Karpas-422 (cell line): ENCODE measurements at places on chromosomes 4 and X.

- DNase-seq, result no peak
- no peaks in the 10 kb centered on the region for H3K36me3 ChIP-seq
- no peaks in the 10 kb centered on the region for H3K4me1 ChIP-seq
These were observed 4.4 kb upstream of the SMR3A start for GRCh38 chr4:70356185-70356584.

GRCh38 chr4:94676970-94677369, 80.8 kb upstream of the BMPR1B start:
- H3K36me3 ChIP-seq, result no peaks in the 10 kb centered on the region
- H3K27me3 ChIP-seq, result no peaks in the 10 kb centered on the region
- H3K4me3 ChIP-seq, result no peak overlapping the region
- H3K4me1 ChIP-seq, result no peaks in the 10 kb centered on the region; the same call in 1 of the 2 replicates
- DNase-seq, result no peak

DNA sequence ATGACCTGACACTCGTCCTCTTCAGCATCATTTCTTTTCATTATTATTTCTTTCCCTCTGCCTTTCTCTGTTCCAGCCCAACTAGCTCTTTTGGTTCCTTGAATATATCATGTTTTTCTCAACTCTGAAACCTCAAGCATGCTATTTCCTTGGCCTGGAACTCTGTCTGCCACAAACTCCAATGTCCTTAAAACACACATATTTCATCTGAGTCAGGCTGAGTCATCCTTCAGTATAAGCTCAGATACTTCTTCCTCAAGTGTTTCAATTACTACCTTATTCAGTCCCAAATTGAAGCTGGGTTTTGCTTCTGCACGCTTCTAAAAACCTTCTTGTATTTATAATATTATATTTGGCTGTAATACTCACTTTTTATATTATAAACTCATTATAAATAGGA, 424.2 kb downstream of the PDGFC start:
- H3K4me1 ChIP-seq, result no peaks in the 10 kb centered on the region
- H3K27me3 ChIP-seq, result no peaks in the 10 kb centered on the region
- no peaks in the 10 kb centered on the region for H3K36me3 ChIP-seq
- no peak for DNase-seq
- H3K4me3 ChIP-seq, result no peak overlapping the region

- peaks cover 9% of the 10 kb centered on the region for H3K4me1 ChIP-seq
- no peak overlapping the region for H3K4me3 ChIP-seq
- DNase-seq, result no peak
These were observed 3.6 kb upstream of the KLHL15 start for GRCh38 chrX:24030597-24030996.

DNA sequence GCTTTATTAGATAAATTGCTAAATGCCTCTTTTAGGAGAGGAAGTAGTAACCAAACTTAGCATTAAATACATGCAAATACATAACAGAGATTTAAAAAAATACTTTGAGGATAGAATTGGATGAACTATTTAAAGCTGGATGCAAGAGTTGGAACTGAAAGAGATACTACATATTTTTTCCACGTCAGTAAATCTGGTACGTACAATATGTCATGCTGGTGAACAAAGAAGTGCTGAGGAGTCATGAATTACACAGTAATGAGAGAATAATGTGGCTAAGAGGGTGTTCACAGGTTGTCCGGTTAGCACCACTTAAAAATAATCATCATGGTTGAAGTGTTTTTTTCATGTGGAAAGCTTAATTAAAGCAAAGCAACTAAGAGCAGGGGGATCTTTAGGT, 184.1 kb upstream of the FRMPD4 start:
- H3K27me3 ChIP-seq, result no peaks in the 10 kb centered on the region
- no peak overlapping the region for H3K4me3 ChIP-seq
- no peaks in the 10 kb centered on the region for H3K4me1 ChIP-seq

DNA sequence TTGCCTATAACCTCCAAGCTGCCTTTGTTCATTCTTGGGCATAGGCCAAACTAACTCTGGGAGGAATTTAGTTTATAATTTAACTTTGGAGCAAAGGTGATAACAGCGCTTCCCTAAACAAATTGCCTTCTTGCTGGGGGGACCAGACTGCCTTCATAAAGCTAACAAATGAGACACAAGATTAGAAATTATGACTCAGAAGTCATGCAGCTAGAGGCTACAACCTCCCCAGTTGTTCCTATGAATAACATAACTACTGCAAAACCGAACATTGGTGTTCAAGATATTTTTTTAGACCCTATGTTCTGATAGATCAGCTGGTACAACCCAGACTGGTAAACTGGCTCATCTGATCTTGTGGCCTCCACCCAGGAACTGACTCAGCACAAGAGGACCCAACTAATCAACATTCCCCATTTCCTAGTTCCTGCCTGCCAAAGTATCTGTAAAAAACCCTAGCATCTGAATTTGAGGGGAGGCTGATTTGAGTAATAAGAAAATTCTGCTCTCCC, 22.0 kb upstream of the TMPRSS11B start:
- DNase-seq, result no peak
- no peak overlapping the region for H3K27ac ChIP-seq
- H3K36me3 ChIP-seq, result no peaks in the 10 kb centered on the region
- H3K4me3 ChIP-seq, result no peak overlapping the region

GRCh38 chrX:120293015-120293414, 18.2 kb downstream of the TMEM255A start:
- H3K4me3 ChIP-seq, result no peak overlapping the region
- DNase-seq, result no peak
- no peak overlapping the region for H3K27ac ChIP-seq
- H3K27me3 ChIP-seq, result no peaks in the 10 kb centered on the region

GRCh38 chr4:157204634-157205244, 15.8 kb upstream of the GRIA2 start:
- H3K27me3 ChIP-seq, result no peaks in the 10 kb centered on the region
- no peaks in the 10 kb centered on the region for H3K4me1 ChIP-seq
- peak; percentile 75 for DNase-seq

DNA sequence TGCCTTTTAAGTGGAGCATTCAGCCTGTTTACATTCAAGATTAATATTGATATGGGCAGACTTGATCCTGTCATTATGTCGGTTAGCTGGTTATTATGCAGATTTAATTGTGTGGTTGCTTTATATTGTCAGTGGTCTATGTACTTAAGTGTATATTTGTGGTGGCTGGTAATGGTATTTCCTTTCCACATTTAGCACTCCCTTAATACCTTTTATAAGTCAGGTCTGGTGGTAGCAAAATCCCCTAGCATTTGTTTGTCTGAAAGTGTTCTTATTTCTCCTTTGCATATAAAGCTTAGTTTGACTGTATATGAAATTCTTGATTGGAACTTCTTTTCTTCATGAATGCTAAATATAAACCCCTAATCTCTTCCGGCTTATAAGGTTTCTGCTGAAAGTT, 403.7 kb upstream of the EPHA5 start:
- no peak overlapping the region for H3K4me3 ChIP-seq
- DNase-seq, result no peak
- no peak overlapping the region for H3K27ac ChIP-seq
- no peaks in the 10 kb centered on the region for H3K27me3 ChIP-seq

DNA sequence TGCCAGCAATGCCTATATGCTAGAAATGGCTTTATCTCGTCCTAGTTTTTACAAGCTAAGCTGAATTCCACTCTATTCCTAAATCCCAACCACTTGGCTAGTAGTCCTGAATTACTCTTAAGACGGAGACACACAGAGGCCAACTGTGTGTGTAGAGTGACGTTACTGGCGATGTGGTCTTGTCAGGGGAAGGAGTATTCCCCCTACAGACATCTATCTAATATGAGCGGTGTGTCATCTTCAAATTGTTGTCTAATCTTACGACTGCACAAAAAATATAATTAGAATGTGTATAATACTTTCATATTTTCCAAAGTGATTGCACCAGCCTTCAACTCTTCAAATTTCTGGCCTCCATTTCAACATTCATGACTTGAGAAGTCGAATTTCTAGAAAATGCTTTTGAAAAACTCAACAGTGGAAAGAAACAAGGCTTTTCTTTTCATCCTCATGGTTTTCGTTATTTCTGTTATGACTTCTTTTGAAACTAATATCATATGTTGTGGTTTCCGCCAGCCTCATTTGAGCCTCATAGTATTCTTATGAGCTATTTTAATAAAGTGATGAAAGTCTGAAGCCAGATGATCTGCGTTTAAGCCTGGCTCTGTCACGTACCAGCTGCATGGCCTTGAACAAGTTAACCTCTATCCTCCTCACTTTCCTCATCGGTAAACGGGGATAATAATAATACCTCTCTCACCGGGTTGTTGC, 132.3 kb downstream of the SOWAHB start:
- H3K4me3 ChIP-seq, result no peak overlapping the region
- H3K27ac ChIP-seq, result no peak overlapping the region
- no peaks in the 10 kb centered on the region for H3K27me3 ChIP-seq
- peaks cover 9% of the 10 kb centered on the region for H3K4me1 ChIP-seq
- no peak for DNase-seq

- DNase-seq, result no peak
- H3K27ac ChIP-seq, result no peak overlapping the region
- no peak overlapping the region for H3K4me3 ChIP-seq
- H3K27me3 ChIP-seq, result no peaks in the 10 kb centered on the region
- no peaks in the 10 kb centered on the region for H3K36me3 ChIP-seq
These were observed 324.4 kb downstream of the CENPC start for GRCh38 chr4:67220861-67221260.

DNA sequence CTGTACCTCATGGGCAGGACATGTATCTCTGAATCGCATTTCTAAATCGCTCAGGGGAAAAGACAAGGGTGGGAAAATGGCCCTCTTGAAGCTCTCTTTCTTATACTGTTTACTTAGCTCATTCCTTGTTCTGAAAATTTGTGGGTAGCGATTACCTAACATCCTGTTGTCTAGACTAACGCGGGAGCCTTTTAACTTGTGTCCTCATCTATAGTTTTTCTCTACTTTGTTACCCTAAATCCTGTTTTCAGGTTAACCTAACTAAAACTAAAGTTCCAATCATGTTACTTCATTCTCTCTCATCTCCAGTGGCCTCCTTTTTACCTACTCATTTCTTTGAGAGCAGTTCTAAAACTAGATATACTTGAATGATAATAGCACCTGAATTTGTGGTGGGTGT, 45.0 kb downstream of the SNX25 start:
- no peak overlapping the region for H3K4me3 ChIP-seq
- H3K27me3 ChIP-seq, result no peaks in the 10 kb centered on the region
- no peak for DNase-seq
- peaks cover 86% of the 10 kb centered on the region for H3K4me1 ChIP-seq

DNA sequence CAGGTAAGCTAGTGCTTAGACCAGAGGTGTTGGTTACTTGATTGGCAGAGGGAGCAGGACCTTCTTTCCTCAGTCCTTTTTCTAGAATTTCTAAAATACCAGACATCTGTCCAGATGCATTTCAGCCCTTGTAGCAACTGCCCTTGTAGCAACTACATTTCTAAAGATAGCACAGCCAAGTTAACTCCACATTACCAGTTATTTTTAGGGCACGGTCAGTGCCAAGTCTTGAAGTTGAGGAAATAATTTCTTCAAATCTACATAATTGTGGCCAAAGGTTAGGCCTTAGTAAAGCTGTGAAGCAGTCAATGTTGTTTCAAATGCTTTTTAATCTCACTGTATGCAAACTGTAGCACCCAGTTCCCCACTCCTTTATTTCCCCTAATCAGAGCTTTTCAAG, 62.9 kb downstream of the MID1IP1 start:
- H3K27ac ChIP-seq, result no peak overlapping the region
- H3K4me1 ChIP-seq, result no peaks in the 10 kb centered on the region
- DNase-seq, result no peak
- no peaks in the 10 kb centered on the region for H3K27me3 ChIP-seq
- H3K36me3 ChIP-seq, result no peaks in the 10 kb centered on the region

DNA sequence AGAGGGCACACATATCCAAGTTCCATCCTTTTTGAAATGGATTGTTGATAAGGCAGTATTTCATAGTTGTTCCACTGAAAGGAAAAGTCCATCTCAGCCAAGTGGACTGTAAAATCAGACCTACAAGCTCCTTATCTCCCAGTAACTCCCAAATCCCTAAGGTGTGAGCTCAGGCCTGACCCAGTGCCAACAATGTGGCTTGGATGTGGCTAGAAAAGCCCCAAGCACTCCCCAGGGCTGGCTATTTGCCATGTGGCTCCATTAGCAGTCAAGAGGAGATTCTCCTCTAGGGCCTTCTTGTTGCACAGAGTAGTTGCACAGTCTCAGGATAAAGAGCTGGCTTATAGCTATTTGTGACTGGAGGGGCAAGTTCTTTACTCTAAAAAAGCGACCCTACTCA, 25.0 kb upstream of the DGKK start:
- no peaks in the 10 kb centered on the region for H3K4me1 ChIP-seq
- H3K27ac ChIP-seq, result no peak overlapping the region
- H3K27me3 ChIP-seq, result no peaks in the 10 kb centered on the region
- H3K4me3 ChIP-seq, result no peak overlapping the region
- H3K36me3 ChIP-seq, result no peaks in the 10 kb centered on the region

DNA sequence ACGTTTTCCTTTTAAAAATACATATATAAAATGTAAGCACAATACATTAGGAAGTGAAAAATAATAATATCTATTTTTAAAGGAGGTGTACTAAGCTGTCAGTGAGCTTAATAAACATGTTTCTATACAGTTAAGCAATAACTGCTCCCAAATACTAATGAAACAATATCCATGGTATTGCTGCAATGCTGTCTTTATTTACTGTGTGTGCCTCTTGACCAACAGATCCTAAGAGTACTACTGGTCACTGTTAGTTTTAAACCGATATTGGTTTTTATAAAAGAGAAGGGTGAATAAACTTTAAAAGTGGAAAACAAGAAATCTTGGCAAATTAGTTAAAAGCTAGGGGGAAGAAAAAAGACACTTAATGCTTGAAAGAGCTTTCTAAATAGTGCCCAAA, 1029.0 kb downstream of the FSTL5 start:
- no peaks in the 10 kb centered on the region for H3K36me3 ChIP-seq
- H3K27me3 ChIP-seq, result no peaks in the 10 kb centered on the region
- H3K27ac ChIP-seq, result no peak overlapping the region
- DNase-seq, result no peak
- H3K4me1 ChIP-seq, result no peaks in the 10 kb centered on the region

DNA sequence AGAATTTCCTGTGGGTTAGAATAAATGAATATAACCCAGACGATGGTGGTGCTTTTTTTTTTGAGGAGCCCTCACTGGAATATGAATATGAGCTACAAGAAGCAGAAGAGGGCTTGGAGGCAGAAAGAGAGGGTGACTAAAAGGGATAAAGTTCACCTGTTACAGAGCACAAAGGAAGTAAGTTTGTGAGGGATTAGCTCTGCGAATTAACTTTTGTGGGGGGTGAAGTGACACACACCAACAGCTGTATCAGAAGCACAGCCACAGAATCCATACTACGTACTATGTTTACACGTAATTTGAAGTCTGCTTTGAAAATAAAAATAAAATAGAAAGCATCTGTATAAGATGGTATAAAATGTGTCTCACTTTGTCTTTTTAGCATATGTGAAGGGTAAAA, 963.6 kb upstream of the DIAPH2 start:
- no peak overlapping the region for H3K4me3 ChIP-seq
- H3K36me3 ChIP-seq, result no peaks in the 10 kb centered on the region
- H3K4me1 ChIP-seq, result no peaks in the 10 kb centered on the region
- H3K27me3 ChIP-seq, result no peaks in the 10 kb centered on the region
- DNase-seq, result no peak

DNA sequence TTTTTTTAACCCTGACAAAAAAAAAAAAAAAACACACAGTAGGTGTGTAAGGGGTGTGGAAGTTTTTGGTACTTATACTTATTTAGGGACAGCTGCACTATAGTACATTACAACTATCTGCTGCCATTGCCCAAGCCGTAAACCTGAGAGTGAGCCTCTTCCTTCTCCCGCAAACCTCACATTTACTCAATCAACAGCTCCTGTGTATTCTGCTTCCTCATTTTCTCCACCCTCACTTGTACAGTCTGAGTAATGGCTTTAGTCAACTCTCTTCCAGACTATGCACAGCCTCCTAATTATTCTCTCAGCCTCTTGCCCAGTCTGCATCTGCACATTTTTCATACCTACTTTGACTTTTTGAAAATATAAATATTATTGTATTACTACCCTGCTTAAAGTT, 362.0 kb downstream of the ADAM29 start:
- no peak overlapping the region for H3K4me3 ChIP-seq
- no peaks in the 10 kb centered on the region for H3K4me1 ChIP-seq
- no peak for DNase-seq
- no peaks in the 10 kb centered on the region for H3K36me3 ChIP-seq
- H3K27me3 ChIP-seq, result no peaks in the 10 kb centered on the region
- no peak overlapping the region for H3K27ac ChIP-seq
